NCI-H2227 treated with DMSO at 0.1 percent for 48 hours (cell line): ENCODE measurements at places on chromosomes 13 and 19.

DNA sequence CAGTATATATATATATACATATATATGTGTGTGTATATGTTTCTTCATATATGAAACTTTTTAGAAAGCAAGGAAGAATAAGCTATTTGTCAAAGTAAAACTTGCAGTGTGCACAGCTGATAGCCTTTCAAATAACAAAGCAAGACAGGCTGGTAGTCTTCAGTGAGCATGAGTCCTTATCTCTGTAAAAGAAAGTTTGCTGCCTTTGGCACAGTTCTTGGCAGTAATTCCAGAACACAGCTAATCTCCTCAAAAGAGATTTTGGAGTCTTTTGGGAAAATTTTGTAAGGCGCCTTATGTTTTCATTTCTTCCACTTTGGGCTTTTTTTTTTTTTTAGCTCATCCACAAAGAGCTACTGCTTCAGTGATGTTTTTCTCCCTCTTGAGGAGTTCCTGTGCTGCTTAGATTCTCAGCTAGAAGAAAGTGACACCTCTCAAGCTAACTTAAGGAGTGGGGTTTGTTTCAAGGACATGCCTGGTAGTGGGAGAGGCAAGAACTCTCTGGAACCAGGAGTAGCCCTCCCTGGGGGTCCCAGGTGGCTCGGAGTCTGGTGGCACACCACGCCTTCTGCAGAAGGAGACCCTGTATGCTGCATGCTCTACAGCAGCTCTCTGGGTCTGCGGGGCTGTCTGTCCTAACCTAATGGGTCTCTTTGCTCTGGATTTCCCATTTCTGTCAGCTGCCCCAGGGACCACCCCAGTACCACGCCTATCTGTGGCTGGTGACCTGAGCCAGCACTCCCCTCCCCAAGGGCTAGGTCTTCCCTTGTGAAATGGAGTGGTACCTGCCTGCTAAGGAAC lies 58.8 kb downstream of the TNFRSF19 start:
- DNase-seq = no peak

DNA sequence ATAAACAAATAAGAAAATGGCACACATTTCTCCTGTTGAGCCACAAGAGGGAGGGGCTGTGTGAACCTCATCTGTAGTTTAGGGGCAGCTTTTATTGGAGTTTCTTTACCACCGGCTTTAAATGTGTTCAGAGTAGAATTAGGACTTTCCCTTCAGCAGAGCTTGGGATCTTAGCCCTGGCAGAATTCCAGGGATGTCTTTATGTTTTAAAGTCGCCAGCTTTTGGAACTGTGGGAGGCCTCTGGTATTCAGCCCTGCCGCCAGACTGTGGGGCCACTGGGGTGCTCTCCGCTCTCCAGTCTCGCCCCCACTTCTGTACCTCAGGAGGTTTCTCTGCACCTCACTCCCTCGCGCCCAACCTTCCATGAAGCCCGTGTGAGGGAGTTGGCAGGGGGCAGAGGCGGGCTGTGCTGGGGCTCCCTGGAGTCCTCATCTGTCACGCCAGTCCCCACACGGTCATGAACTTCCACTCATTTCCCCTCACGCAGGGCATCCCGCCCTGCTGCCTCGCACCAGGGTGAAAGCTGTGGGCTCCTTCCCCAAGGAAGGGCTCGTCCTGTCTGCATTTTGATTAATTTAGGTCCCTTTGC lies 31.5 kb downstream of the CCDC8 start:
- DNase-seq = no peak

GRCh38 chr19:13301627-13302334 lies 151.6 kb downstream of the IER2 start:
- DNase-seq = no peak

- DNase-seq = no peak
Measured at GRCh38 chr19:16259385-16260159, 61.9 kb downstream of the AP1M1 start.

GRCh38 chr13:105509981-105510762 lies 1025.3 kb downstream of the EFNB2 start:
- no peak for DNase-seq

DNA sequence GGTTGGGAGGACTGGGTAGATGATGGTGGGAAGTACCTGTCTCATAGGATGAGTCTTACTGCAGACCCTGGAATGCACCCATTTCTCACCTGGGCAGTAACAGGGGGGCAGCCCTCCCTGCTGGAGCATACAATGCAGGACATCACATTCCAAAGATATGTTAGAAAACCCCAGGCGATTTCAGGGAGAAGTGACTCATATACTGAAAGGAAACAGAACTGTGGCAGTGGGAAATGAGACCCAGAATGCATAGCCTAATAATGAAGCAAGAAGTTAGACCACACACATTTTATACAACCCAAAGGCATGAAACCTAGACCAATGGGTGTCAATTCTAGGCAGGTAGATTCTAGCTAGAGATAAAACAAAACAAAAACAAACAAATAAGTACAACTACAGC lies 402.7 kb downstream of the IRS2 start:
- no peak for DNase-seq

DNA sequence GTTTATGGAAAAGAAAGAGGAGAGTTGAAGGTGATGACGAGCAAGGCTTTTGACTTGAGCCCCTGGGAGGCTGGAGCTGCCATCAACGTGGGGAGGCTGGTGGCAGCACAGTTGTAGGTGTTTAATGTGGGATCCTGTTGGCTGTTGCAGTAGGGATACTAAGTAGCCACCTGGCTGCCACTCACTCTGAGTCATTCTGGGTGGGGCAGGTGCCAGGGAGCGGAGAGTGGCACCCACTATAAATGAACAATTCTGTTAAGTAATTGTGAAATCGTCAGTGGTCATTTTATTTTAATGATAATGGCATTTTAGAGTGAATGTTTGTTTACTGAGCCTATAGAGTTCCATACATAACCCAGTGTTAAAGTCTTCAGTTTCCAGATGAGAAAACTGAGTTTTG lies 9.8 kb downstream of the ZNF317 start:
- DNase-seq = no peak

DNA sequence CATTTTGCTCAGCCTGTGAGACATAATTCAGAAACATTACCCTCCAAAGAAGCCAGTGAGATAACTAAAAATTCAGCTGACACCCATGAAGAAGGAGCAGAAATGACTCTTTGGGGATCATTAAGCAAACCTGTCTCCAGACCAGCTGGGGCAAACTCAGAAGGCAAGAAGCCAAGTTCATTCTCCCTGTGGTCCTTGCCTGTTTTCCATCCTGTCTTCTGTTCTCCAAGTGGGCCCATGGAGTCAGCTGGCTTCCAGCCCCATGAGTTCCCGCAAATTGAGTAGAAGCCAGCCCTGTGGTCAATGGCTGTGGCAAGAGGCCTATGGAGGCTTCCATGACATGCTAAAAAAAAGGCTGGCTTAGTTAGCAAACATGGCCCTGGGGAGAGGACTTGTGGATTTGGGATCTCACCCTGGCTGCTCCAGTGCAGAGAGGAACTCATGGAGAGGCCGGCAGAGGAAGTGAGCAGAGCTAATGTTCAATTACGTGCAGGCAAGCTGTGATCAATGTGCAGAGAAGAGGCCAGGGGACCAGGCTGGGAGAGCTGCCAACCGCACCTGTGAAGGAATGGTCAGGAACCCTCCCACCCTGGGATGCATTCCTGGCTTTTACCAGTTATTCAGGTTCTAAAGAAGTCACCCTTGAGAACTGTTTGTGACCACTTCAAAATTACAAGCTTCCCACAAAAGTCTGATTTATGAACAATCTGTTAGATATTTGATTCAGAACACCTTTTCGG lies 229.1 kb downstream of the TSHZ3 start:
- DNase-seq = no peak

DNA sequence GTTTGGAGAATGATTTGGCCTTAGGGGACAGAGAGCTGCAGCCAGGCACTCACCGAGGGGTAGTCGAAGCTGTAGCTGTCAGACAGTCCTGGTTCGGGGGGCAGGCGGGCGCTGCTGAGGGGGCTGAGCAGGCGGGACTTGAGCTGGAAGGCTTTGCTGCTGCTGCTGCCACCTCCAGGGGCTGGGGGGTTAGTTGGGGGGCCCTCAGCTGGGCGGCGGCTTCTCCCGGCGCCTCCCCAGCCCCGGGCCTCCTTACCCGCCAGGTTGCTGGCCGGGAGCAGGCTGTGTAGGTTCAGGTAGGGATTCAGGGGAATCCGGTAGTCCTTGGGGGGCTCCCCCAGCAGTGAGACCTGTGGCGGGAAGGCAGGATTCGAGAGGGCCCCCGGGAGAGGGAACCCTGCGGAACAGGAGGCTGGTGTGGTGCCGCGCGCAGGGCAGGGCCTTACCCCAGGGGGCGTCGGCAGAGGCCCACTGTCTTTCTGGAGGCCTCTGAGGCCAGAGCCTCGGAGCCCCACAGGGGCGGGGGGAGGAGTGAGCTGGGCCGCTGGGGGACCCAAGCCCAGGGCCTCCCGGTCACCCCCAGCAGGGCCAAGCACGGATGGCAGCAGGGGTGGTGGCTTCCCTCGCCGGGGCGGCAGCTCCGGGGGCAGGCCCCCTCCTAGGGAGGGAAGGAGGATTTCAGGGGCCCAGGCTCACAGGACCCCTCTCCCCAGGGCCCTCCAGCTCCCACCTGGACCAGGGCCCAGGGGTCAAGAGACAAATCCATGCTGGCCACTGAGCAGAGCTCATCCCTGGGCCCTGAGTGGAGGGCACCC lies 5.0 kb upstream of the FDX2 start:
- DNase-seq = no peak

GRCh38 chr13:75579529-75579928 lies 29.9 kb downstream of the UCHL3 start:
- DNase-seq = no peak

- DNase-seq = no peak
Measured at GRCh38 chr13:110538632-110539031, 22.9 kb downstream of the RAB20 start.

DNA sequence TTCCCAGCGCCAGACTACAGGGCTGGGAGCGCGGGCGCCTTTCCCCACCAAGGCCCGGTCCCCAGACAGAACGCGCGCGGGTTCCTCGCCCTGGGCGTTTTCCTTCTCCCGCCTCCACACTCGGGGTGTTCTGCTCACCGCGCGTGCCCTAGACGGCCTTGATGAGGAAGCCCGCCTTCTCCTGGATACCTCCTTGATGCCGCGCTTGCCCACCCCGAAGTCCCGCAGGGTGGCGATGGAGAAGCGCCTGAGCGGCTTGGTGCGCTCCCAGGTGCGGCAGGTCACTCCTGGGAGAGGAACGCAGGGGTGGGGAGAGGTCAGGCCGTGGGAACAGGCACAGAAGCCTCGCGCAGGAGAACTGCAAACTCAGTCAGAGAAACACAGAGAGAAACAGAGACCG lies 34.8 kb downstream of the CYP2B6 start:
- DNase-seq = no peak
